Activated CD8-positive, alpha-beta memory T cell treated with anti-CD3 and anti-CD28 coated beads for 24 hours (primary cell): ENCODE measurements at places on chromosomes 4 and X.

DNA sequence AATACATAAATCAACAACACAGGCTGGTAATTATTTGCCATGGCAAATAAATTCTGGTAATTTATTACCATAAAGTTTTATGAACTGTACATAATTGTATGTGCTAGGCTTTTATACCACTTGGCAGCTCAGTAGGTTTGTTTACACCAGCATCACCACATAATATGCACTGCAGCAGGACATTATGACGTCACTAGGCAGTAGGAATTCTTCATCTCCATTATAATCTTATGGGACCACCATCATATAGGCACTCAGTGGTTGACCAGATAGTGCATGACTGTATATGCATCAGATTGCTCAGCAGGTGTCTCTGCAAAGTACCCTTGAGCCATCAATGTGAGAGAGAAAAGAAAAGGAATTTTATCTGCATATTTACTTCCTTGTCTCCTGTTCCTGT lies 295.4 kb downstream of the CFAP47 start:
- DNase-seq = no peak

DNA sequence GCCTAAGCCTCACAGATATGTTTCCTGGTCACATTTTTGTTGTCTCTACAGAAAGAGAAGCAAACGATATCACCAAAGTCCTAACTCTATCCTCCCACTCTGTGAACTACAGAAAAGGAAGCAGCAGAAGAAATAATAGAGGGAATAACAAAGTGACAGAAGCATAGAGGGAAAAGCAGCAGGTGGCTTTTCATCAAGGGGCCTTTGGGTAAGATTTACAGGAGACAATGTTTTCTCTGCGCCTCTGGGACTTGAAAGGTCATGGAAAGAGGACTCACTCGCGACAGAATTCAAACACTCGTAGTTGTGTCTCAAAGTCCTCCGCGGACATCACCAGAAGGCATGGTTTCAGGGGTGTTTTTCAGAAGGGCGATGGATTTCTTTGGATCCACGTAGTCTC lies 66.1 kb downstream of the SORBS2 start:
- DNase-seq = no peak

DNA sequence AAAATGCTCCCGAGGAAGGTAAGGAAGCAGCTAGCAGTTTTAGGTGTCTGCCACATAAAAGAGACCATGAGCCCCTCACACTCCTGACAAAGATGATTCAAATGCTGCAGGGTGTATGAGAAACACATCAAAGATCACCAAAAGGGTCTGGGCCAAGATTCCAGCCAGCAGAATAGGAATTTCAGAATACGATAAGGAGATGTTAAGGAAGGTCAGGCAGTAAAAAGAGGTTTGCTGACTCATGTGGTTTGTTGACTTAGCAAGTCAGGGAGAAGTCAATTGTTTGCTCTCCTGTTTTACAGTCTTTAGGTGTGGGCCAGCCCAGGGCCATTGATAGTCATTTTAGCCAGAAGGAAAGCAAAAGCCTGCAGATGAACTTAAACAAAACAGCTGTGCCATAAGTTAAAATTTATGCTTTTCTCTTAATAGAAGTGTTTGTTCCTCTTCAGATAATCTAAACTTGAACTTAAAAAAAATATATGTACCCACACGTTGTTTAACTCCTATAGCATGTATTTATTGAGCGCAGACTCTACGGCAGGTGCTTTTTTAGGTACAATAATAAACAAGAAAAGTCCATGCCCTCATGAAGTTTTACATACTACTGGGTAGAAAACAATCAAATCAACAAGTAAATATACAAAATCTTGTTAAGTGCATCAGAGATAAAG lies 115.6 kb downstream of the CAMK2D start:
- no peak for DNase-seq

DNA sequence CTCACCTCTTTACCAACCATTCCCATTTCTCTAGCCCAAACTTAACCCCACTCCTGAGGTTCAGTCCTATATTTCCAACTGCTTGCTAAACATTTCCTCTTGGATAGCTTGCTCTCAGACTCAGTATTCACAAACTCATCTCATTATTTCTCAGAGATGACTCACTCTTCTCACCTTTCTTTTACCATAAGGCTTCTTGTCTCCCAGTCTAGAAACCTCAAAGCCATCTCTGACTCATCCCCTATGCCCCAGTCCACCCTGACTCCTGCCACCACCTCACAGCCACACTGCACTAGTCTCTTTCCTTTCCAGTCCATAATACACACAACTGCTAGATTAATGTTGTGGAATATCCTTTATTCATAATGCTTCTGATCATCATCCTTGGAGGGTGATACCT lies 4.8 kb downstream of the FRMPD3 start:
- no peak for DNase-seq

DNA sequence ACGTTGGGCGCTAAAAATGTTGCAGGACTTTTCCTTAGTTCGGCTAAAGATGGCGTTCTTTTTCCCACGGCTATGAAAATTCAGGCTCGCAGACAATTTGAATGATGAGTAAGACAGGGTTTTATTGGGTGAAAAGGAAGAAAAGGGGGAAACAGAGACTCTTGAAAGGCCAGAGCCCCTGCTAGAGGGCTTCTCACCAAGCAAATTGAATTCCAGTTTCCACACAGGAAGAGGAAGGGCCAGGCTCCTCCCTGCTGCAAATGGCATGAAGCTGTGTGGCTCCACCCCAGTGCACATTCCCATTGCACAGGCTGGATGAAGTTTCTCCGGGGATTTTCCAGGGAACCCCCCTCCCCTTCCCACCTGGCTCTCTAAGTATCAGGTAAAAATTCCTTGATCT lies 210.9 kb downstream of the KLHL4 start:
- no peak for DNase-seq

GRCh38 chrX:103864886-103865534 lies 33.0 kb upstream of the RAB9B start:
- no peak for DNase-seq

DNA sequence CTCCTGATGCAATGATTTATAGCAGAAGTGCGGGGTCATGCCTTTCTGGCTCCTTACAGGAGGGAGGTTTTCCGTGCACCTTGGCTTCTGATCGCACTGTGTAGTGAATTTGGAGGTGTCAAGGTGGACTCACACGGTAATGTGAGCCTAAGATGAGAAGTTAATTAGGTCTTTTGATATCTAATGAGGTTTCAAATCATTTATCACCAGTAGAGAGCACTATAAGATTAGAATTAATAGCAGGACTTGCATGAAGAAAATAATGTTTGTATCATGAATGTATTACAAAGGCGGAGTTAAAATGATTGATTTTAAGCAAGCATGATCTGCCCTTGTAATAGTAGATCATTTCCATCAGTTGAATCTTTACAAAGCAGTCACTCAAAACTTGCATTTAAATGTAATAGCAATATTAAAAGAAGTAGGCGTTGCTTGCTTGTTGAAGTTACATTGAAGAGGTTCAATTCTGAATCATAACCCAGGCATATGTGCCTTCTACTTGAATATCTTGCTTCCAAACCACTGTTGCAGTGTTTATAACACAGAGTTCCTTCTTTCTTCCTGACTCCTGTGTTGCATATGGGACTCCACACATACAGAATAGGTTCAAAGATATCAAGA lies 152.1 kb downstream of the FMR1NB start:
- DNase-seq = no peak

DNA sequence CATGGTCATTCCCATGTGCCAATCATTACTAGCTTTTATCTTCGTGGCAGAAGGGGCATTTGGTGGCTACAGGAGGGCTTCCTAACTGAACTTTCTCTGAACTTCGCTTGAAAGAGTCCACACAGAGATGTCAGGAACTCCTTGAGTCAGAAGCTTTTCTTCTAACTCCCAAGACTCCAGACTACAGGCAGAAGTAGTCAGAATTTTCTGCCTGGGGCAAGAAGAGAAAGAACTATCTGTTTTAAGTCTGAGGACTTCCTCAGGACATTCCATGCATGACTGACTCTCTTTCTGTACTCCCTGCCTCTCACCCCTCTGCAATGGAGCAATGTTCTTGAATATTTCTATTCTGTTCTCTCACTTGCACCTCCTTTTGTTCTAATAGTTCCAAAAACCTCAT lies 170.5 kb upstream of the TBC1D9 start:
- DNase-seq = no peak

- no peak for DNase-seq
Observed at GRCh38 chrX:120000490-120001246, 57.1 kb upstream of the NKAP start.

DNA sequence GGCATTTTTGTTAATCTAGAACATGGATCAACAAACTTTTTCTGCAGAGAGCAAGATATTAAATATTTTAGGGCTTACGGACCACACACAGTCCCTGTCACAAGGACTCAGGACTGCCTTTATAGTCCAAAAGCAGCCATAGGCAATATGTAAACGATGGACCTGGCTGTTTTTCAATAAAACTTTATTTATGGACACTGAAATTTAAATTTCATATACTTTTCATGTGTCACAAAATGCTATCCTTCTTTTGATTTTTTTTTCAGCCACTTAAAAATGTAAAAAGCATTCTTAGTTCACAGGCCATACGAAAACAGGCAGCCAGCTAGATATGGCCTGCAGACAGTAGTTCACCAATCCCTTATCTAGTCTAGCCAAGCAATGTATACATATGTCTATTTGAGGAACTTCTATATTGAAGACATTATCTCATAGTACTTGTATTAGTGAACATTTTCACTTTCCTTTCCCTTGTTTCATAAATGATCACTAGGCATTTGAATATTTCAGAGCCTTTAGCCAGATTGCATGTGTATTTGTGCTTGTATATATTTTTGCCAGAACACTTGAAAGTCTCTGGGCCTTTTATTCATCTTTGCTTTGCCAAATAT lies 350.9 kb downstream of the RPA4 start:
- no peak for DNase-seq

- no peak for DNase-seq
Observed at GRCh38 chr4:54587107-54587891, 70.5 kb upstream of the KIT start.
